ENCODE measurements at places on chromosomes 5 and 9.

- no peak for DNase-seq
Observed at GRCh38 chr9:129160712-129161533, 17.1 kb downstream of the IER5L start.

DNA sequence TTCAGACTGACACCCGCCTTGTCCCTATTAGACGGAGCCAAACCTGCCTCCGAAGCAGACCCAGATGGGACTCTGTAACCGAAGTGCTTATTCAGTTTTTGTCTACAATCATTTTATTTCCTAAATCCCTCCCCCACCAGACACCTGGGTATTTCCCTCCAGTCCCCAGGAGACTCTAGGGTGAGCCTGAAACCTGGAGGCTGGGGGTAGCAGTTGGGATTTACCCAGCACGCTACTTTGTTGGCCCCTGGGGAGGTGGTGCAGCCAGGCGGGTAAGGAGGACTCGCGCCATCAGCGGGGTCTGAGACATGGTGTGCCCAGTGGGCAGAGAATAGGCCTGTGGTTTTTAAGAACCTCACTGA lies 1.3 kb upstream of the LHX2 start:
- DNase-seq, result no peak

DNA sequence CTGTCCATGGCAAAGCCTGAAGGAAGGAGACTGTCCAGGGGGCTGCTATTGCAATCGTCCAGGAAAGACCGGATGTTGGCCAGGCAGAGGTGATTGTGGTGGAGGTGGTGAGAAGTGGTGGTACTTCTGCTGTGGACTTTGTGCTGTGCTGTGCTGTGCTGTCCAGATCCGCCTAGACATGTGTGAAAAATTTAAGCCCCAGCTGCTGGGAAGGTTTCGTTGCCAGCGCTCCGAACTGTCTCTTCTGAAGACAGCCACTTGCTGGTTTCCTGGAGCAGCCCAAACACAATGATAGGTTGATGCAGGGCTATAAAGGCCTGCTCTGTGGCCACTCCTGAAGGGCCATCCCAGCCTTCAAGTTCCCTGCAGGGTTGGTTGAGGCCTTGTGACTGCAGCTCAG lies 223.0 kb upstream of the MPDZ start:
- DNase-seq, result no peak

DNA sequence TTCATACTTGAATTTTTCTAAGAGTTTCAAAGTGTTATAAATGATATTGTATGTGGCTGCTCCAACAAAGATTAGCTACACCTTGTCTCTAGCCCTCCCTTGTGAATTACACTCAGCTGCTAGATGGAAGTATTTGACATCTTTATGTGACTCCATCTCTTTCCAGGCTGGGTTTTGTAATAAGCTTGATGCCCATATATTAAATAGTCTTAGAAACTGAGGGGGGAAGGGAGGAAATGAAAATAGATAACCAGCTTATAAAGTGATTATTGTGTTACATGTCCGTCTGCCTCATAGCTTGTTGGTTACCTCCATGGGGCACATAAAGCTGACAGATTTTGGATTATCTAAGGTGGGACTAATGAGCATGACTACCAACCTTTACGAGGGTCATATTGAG lies 63.4 kb downstream of the CD180 start:
- DNase-seq, result no peak

GRCh38 chr9:123305879-123306278 lies 37.5 kb upstream of the STRBP start:
- DNase-seq, result no peak

GRCh38 chr5:111783537-111783936 lies 26.5 kb upstream of the NREP start:
- DNase-seq, result no peak

DNA sequence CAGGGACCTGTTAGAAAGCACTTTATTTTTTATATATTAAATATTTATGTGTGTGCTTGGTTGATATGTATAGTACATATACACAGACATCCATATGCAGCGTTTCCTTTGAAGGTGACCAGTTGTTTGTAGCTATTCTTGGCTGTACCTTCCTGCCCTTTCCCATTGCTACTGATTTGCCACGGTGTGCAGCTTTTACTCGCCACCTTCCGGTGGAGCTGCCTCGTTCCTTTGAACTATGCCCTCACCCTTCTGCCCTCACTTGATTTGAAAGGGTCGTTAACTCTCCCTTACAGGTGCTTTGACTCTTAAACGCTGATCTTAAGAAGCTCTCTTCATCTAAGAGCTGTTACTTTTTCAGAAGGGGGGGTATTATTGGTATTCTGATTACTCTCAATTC lies 20.5 kb downstream of the RGMB start:
- no peak for DNase-seq

- DNase-seq, result no peak
Observed at GRCh38 chr9:116298878-116299391, 145.3 kb downstream of the PAPPA start.

DNA sequence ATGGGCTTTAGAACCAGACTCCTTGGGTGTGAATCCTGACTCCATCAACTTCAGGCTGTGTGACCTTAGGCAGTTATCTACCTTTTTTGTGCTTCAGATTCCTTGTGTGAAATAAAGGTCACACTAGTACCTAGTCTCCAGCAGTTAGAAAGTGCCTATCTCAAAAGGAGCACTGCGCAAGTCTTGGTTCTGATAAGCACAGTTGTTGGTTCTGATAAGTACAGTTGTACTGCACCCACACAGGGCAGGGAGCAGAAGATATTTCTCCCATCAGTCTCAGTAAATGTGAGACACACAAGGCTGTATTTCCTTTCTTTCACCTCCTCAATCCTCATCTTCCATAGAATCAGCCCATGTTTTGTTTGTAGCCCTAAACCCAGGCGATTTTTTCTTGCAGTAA lies 116.6 kb upstream of the DPYSL3 start:
- DNase-seq, result no peak

GRCh38 chr5:76467216-76467615 lies 64.1 kb downstream of the IQGAP2 start:
- no peak for DNase-seq

- no peak for DNase-seq
Observed at GRCh38 chr5:4953576-4953975, 186.6 kb upstream of the ADAMTS16 start.

DNA sequence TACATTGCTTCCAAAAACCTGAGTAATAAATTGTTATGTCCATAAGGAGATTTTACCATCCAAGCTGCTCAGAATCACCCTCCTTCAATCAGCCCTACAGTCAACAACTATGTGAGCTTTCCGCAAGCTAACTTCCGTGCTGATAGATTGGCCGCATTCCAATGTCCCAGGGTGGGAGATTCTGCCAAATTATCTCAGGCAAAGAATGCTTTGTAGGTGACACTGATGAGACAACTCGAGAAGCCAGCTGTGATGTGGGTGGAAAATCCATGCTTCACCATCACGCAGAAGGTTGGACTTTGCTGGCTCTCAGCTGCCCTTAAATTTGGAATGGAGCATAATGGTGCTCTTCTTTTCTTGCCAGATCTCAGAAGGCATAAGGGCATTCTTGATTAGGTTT lies 44.9 kb upstream of the HCN1 start:
- no peak for DNase-seq

Data from activated CD4-positive, alpha-beta T cell treated with anti-CD3 and anti-CD28 coated beads, Interleukin-2, amount 50 U/mL, for 24 hours (primary cell).